NCI-H774 (cell line): ENCODE measurements at places on chromosomes 2 and 18.

DNA sequence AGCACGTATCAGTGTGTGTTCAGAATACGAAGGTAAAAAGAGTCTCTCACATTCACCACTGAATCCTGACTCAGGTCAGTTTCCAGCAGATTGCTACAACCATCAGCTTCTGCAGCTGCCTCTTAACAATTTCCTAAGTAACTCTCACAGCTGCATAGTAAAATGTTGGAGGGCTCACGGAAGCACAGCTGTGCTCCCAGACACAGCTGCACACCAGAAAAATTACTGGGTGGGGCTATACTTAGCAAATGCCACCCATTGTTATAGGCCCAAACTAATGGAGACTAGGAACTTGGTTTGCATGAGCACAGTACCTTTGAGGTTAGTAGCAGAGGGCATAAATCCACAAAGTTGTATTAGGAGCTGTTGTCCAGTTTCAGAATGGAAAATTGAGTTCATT, 153.9 kb upstream of the ERBB4 start:
- DNase-seq = no peak

GRCh38 chr2:1816414-1816911, 72.1 kb upstream of the PXDN start:
- no peak for DNase-seq

DNA sequence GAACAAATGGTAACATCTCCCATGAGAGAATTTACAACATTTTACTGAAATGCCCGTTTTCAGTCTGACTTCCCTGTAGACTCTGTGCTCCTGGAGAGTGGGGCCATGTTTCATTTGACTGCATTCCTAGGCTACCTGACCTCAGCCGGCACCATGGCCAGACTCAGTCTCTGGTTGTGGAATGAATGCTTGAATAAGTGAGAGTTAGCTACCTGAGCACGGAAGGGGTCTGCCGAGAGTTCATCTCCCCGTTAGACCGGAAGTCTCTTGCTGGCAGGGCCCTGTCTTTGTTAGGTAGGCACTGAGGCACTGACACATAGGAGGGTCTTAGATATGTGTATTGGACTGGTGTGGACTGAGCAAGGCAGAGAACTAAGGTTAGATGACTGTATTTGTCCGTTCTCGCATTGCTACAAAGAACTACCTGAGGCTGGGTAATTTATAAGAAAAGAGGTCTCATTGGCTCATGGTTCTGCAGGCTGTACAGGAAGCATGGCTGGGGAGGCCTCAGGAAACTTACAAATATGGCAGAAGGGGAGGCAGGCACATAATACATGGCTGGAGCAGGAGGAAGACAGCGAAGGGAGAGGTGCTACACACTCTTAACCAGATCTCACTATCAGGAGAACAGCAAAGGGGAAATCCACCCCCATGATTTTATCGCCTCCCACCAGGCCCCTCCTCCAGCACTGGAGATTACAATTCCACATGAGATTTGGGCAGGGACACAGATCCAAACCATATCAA, 271.2 kb downstream of the GLI2 start:
- no peak for DNase-seq

DNA sequence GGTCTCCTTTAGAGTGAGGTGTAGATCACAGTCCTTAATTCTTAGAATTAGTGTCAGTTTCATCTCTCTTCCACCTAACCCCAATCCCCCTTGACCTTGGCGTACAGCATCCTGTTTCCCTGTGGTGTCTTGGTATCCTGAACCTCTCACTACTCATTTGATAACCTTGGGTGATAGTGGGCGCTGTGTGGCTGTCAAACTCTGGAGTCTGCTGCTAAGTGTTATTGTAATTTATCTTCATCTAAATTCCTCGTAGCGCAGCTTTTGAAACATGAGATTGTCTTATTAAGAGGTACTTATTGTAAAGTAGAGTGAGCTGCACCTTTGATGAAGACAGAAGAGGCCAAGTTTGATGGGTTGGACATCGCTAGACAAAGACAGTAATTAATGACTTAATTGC, 222.6 kb upstream of the SPRED2 start:
- DNase-seq = no peak

- DNase-seq = no peak
Observed at GRCh38 chr2:41922177-41922576, 125.6 kb upstream of the PKDCC start.

DNA sequence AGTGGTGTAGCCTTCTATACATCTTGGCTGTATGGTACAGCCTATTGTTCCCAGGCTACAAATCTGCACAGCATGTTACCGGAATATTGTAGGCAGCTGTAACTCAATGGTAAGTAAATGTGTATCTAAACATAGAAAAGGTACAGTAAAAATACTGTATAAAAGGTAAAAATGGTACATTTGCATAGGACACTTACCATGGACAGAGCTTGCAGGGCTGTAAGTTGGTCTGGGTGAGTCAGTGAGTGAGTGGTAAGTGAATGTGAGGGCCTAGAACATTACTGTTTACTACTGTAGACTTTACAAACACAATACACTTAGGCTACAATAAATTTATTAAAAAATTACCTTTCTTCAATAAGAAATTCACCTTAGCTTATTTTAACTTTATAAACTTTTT, 3.7 kb upstream of the MRPS9 start:
- DNase-seq = no peak

DNA sequence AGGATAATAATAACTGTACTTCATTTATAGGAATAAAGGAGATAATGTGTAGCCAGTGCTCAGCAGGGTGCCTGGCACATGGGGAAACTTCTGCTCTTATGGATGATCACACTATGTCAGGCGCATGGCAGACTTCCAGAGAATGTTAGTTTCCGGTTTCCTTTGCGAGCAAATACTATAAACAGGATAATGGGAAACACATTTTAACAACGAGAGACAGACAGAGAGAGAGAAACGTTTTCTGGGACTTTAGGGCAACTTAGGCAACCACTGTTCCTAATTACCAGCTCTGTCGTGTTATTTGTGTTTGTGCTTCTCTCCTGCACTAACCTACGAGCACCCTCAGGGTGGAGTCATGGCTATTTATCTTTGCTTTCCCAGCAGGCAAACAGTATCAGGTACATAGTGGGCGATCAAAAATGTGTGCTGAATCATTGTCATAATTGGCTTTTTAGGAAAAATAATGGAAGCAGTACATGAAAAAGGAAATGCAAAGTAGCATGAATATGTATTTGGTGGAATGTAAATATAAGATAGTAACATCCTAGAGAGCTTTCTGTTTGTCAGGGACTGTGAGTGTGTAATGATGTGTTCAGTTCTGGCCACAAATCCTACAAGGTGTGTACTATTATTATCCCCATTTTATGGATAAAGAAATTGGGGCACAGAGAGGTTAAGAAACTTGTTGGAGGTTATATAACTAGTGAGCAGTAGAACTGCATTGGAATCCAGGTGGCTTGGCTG, 36.8 kb upstream of the IGFBP2 start:
- peak; percentile 35 for DNase-seq

DNA sequence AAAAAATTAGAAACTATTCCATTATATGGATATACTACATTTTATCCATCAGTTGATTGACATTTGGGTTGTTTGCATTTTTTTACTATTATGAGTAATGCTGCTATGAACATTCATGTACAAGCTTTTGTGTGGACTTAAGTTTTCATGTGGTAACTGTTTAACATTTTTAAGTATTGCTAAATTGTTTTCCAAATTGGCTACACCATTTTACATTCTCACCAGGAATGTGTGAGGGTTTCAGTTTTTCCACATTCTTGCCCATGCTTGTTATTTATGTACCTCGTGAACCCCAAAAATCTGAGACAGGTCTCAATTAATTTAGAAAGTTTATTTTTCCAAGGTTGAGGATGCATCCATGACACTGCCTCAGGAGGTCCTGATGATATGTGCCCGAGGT, 3.1 kb upstream of the TXNL4A start:
- DNase-seq = no peak
